ENCODE measurements at places on chromosomes 12 and 14. TPM values are rescaled to one million over a fixed set of nuclear protein-coding genes. Genes with fewer than 3 reads are reported as not detected.

Gene CAPZA3
- not detected for total RNA-seq

Gene ERH
- 315 TPM for total RNA-seq

Gene ACTR6
- total RNA-seq: 19.4 TPM

Gene DDN
- total RNA-seq: 0.50 TPM

Gene SLC17A8
- 0.06 TPM for total RNA-seq

Gene LBHD2
- not detected for total RNA-seq

Gene NKX2-8
- total RNA-seq: 3.4 TPM

Gene GPR65
- not detected for total RNA-seq

Gene GPRC5D
- not detected for total RNA-seq

Gene PGF
- 5.0 TPM for total RNA-seq

Gene SYT10
- not detected for total RNA-seq

Gene A2ML1
- not detected for total RNA-seq

Gene BTBD6
- 43.3 TPM for total RNA-seq

Gene TPH2
- not detected for total RNA-seq

Gene CACNB3
- total RNA-seq: 31.2 TPM

Gene CABP1
- 0.40 TPM for total RNA-seq

Gene OR6C6
- not detected for total RNA-seq

Gene MLXIP
- total RNA-seq: 43.9 TPM

Gene KLRG1
- 1.8 TPM for total RNA-seq

Gene AJUBA
- total RNA-seq: 31.9 TPM

Gene GALNT8
- total RNA-seq: not detected

Gene ZBTB39
- total RNA-seq: 4.3 TPM

Gene TAS2R20
- total RNA-seq: not detected

Gene DICER1
- total RNA-seq: 15.9 TPM

Gene ASB2
- total RNA-seq: 0.24 TPM

Gene TMEM119
- not detected for total RNA-seq

Gene CD4
- total RNA-seq: not detected

Gene UNC119B
- 24.9 TPM for total RNA-seq

Gene BTG1
- 51.6 TPM for total RNA-seq

Gene USP44
- 0.17 TPM for total RNA-seq

Gene NANOG
- not detected for total RNA-seq

Gene RIC8B
- 9.2 TPM for total RNA-seq

Gene CYP46A1
- total RNA-seq: 0.20 TPM

Gene EEF1AKMT3
- 3.5 TPM for total RNA-seq

Gene SLC6A12
- total RNA-seq: 0.82 TPM

Gene SPATS2
- total RNA-seq: 31.2 TPM

Gene TAS2R8
- not detected for total RNA-seq

Gene TRPV4
- 0.09 TPM for total RNA-seq

Gene MGP
- not detected for total RNA-seq

Gene SERPINA1
- 1.1 TPM for total RNA-seq

Gene NFE2
- 0.03 TPM for total RNA-seq

Gene NKX2-1
- total RNA-seq: 0.07 TPM

Gene ARG2
- total RNA-seq: 1.5 TPM

Gene TAS2R43
- total RNA-seq: not detected

Gene TMEM233
- not detected for total RNA-seq

Gene CDC42BPB
- 96.9 TPM for total RNA-seq

Gene PPM1H
- 6.2 TPM for total RNA-seq

Gene HHIPL1
- total RNA-seq: 0.28 TPM

Gene HOXC6
- 4.9 TPM for total RNA-seq

Gene IGF1
- total RNA-seq: not detected
